ENCODE measurements at places on chromosomes 1 and 21.
A peak's percentile ranks its signal among the peaks of the same experiment; 100 is the strongest.

- no peak for DNase-seq
Measured at GRCh38 chr1:155170806-155171205, 2.3 kb downstream of the KRTCAP2 start.

DNA sequence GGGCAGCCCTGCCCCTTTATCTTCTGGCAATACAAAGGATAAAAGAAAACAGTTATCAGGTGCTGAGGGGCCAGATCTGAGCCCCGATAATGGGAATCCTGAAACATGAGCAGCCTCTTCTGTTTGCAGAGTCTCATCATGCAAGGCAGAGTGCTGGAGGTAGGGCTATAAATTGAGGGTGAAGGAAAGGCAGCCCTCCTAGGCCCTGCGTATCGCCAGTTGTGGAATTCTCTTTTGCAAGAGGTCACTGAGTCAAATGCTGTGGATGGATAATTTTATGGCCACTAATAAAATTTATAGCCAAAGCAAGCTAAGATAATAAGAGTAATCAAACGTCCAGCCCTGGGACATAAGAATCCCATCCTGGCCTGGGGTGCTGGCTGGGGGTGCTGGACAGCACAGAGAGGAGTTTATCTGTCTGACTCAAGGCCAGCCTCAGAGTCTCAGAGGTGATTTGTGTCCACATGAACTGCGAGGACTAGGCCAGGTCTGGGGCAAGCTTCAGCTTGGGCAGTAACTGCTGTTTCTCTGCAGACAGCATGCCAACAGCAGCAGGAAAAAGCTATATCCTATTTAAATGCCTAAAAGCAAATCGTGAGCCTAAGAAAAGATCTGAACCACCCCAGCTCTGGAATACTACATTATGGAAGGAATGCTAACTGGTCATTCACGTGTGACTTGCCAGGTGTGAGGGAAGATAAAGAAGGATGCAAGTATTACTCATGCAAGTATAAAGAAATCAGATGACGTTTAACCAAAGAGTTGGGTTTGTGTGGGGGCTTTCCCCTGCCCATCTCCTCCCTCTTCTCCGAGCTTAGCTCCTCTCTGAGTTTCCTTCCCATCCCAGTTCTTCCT lies 254.8 kb downstream of the KIF26B start:
- no peak for DNase-seq

- no peak for DNase-seq
Measured at GRCh38 chr1:175417316-175417715, 224.7 kb upstream of the KIAA0040 start.

GRCh38 chr1:95957748-95958147 lies 723.7 kb downstream of the RWDD3 start:
- DNase-seq = no peak

GRCh38 chr1:22350171-22350923 lies 101.3 kb upstream of the ZBTB40 start:
- no peak for DNase-seq

DNA sequence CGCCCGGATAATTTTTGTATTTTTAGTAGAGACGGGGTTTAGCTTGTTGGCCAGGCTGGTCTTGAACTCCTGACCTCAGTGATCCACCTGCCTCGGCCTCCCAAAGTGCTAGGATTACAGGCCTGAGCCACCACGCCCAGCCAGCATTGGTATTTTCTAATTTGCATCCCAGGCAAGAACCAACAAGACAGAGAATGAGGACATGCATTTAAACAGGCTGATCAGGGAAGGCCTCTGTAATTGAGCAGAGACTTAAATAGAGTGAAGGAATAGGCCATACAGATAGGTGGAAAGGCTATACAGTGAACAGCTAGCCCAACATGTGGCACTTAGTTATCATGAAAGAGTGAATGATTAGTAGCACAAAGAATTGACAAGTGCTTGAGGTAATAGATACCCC lies 230.4 kb downstream of the SLC35F3 start:
- no peak for DNase-seq

DNA sequence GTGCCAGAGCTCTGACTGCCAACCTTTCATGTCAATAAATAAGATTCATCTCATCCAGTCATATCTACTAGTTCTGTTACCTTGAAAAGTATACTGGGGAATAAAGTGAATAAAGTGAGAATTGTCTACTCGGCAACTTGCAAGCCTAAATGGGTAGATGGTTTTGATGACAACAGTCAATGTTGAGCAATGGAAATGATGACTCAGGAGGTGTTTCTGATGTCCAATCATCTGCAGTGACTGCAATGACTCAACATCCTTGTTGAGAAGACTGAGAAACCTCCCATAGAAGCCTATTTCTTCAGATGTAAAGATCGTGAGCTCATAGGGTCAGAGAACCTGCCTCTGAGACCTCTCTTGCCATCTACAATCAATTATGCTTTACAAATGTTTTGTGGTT lies 276.4 kb downstream of the SPATA17 start:
- no peak for DNase-seq

DNA sequence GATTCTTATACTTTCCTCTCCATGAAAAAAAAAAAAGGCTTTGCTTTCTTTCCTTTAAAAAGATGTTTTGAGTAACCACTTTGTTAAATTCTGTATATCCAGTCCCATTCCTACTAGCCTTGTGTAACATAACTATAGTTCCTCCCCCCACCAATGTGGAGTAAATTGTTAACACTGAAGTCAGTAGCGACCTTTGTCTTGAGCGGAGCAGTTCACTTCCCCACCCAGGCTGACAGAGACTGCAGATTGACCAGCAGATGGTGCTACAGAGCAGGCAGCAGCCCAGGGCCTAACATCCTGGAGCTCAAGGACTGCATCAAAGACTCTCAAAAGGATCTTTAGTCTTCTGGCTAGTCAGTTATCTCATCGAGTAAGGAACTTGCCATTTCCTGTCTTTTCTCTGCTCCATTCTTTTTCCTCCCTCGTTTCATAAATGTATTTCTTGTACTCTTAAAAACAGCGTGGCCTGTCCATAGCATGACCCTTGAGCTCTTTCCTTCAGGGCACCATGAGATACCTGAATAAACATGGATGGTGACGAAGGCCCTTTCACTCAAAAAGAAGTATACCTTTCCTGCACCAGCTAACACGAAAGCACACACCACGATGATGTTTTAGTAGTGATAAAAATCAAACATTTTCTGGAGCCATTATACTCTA lies 503.5 kb upstream of the PKN2 start:
- DNase-seq = peak; percentile 61

DNA sequence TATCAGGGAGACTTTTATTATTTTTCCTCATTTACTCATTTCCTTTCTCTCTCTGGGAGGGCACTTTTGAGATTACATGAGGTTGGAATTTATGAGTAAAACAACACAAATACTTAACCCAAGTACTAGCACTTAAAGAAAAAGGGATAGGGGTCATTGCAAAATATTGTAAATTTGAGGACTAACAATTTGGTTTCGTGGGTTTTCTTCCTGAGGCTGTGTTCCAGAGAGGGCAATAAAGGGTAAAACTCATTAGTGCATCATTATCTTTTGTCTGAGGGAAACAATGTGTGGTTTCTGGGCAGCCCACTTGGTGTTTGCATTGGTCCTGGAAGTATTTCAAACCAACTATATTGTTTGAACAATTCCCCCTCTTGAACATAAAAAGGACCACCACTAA lies 96.5 kb downstream of the GREM2 start:
- DNase-seq = no peak
